ENCODE measurements at places on chromosomes 2 and 18.

GRCh38 chr2:569681-570080 is 107.5 kb downstream of the TMEM18 start:
- no peak for DNase-seq

- no peak for DNase-seq
Measured at GRCh38 chr2:221572821-221573429, 821 bp upstream of the EPHA4 start.

DNA sequence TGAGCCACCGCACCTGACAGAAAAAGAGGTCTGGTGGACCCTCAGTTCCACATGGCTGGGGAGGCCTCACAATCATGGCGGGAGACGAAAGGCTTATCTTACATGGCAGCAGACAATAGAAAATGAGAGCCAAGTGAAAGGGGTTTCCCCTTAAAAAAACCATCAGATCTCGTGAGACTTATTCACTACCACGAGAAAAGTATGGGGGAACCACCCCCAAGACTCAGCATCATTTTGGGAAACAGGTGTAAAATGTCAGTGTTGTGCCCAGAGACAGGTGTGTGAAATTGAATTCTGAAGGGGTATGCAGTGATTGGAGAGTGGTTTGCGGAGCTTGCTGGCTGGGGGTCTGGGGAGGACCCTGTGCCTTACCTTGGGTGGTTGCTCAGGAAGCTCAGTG is 4.6 kb upstream of the D2HGDH start:
- no peak for DNase-seq

DNA sequence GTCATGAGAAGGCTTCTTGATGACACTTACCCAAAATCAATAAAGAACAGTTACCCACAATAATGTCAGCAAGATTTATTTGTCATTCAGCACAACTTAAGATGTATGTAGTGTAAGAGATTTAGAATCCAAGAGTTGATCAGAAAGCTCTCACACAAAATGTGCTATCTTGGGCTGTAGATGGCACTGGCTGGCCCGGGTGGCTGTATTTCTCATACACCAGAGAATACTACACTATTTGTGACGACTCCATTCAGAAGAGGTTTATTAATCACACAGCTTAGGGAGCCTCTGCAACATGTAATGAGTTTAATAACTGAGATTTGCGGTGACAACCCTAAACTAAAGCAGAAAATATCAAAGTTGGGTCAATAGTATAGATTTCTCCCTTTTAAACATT is 530.4 kb upstream of the KLHL29 start:
- no peak for DNase-seq

DNA sequence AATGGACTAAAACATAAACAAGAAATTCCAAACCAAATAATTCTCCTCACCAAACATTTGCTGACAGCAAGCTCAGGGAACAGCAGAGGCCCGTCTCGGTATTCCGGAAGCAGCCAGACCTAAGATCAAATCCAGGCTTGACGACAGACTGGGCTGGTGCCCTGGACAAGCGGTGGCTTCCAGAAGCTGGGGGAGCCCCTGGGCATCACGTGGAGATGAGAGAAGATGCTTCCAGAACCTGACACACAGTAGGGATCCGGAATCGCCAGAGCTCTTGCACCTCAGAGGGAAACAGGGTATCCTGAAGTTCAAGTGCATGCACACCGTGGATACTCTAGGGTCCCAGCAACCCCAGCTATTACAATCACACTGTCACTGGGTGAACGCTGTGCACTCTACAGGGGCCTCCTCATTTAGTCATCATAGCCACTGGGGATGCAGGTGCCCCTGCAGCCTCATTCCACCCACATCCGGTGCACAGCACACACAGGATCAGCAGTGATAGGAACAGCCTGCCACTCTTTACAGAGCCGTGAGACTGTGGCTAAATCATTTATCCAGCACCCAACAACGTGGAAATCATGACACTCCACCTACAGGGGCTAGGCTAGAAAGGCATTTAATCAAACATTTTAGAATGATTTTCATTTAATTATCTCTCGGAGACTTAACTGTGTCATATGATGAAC is 102.6 kb downstream of the HDAC4 start:
- peak; percentile 53 for DNase-seq

DNA sequence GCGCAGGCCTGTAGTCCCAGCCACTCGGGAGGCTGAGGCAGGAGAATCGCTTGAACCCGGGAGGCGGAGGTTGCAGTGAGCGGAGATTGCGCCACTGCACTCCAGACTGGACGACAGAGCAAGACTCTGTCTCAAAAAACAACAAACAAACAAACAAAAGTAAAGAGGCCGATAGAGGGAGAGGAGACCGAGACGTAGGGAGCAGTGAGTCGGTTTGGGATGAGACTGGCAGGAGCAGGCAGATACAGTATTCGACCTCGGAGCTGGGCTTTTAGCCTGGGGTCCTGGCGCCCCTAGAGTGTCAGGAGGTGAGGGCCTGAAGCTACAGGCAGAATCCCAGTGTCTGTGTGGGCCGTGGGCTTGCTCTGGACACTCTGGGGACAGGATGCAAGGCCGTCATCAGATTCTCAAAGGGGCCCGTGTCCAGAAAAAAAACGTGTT is 51.2 kb downstream of the SLC4A1AP start:
- DNase-seq, result no peak

DNA sequence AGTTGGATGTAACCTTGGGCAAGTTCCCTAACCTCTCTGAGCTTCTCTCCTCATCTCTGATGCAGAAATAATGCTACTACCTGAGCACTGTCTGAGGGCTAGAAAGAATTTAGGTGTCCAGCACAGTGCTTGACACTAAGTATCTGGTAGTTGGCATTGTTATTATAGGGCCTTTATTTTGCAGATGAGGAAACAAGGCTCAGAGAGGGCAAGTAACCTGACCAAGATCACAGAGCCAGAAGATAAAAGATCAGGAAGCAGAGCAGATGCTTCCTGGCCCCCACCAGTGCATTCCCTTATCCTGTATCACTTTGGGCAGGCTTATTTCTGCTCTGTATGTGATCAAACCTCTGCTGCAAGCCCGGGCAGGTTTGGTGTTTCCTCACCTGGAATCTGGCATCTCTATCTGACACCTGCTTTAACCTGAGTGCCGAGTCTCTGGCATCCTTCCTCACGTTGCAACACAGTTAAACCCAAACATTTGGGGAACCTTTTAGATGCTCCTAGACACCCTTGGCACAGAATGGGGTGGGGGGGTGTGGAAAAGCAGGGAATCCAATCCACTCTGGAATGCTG is 69.9 kb downstream of the PLB1 start:
- no peak for DNase-seq

DNA sequence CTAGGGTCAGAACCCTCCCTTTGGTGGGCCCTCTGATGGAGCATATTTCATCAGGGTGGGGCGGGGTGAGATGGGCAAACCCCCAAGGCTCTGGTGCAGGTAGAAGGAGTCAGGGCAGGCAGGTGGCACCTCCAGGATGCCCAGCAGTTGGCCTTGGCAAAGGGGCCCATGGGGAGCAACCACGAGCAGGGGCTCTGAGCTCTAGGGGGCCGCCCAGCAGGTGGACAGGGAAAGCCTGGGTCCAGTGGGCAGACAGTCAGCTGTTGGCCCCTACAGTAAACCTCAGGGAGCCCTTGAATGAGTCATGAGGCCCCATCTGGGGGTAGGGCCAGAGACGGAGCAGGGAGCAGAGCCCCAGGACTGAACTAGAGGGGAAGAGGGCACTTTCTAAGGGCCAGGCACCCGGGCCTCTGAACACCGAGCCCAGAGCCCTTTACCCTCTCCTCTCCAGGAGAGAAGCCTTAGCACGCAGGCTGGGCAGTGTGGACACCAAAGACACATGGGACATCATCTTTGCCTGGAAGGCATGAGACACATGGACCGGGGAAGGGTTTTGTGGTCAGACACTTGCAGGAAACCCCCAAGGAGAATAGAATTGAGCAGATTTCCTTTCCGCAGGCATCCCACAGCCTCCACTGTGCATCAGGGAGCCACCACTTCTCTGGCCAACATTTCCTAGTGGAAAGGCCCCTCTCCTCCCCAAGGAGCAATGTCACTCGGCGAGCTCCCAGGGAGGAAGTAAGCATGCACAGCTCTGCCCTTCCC is 257.3 kb downstream of the GLI2 start:
- no peak for DNase-seq

DNA sequence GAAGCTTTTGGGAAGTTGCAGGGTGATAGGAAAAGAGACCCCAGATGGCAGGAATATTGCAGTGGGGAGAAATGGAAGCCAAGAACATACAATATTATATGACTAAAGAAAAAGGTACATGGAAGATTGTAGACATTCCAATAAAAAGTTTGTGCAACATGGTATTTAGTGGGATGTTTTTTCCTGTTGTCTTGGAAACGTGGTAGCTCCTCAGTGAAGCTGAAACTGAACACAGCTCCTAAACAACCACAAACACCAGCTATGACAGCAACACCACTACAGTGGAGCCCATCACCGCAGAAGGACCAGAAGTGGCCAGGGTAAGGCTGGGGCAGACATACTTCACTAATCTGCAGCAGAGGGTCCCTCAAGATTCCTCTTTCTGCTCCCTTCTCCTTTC is 246.8 kb downstream of the CDH20 start:
- no peak for DNase-seq

DNA sequence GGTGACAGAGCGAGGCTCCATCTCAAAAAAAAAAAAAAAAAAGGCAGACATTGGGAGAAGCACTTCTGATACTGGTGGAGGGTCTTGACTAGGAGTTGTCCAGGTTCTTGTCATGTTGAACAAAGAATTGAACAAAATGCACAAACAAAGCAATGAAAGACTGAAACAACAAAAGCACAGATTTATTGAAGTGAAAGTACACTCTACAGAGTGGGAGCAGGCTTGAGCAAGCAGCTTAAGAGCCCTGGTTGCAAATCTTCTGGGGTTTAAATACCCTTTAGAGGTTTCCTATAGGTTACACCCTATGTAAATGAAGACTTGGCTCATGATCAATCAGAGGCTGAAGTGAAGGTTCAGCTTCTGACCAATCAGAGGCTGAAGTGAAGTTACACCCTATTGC is 6.4 kb upstream of the SS18 start:
- DNase-seq, result no peak

GRCh38 chr2:53252115-53252514 is 515.5 kb upstream of the CHAC2 start:
- no peak for DNase-seq

GRCh38 chr2:222761888-222762287 is 90.4 kb downstream of the MOGAT1 start:
- DNase-seq, result no peak

- DNase-seq, result no peak
Measured at GRCh38 chr2:178194600-178195389, 483 bp downstream of the OSBPL6 start.

- no peak for DNase-seq
Measured at GRCh38 chr2:236988690-236989624, 96.7 kb upstream of the COPS8 start.

GRCh38 chr18:23943104-23943503 is 71.5 kb upstream of the TTC39C start:
- DNase-seq, result no peak

All from stimulated activated CD8-positive, alpha-beta memory T cell treated with anti-CD3 and anti-CD28 coated beads, Interleukin-12 subunit alpha, Interleukin-12 subunit beta, amount 100 ng/mL, for 4 hours (primary cell).